ENCODE measurements at places on chromosomes 5 and 9. TPM values are rescaled to one million over a fixed set of nuclear protein-coding genes. Genes with fewer than 3 reads are reported as not detected.
A peak's percentile ranks its signal among the peaks of the same experiment; 100 is the strongest.

The PCDHB6 gene
- 0.70 TPM for total RNA-seq

- DNase-seq = no peak
Observed at GRCh38 chr5:10768328-10768899, 7.4 kb upstream of the DAP start.

GRCh38 chr5:52077941-52078815 lies 694.9 kb downstream of the ISL1 start:
- DNase-seq = no peak

The OR2K2 gene
- total RNA-seq = not detected

- DNase-seq = no peak
Observed at GRCh38 chr5:124352312-124352711, 394.1 kb downstream of the ZNF608 start.

- DNase-seq = no peak
Observed at GRCh38 chr5:103428923-103429322, 133.7 kb downstream of the NUDT12 start.

The CNTLN gene
- total RNA-seq = 4.4 TPM

DNA sequence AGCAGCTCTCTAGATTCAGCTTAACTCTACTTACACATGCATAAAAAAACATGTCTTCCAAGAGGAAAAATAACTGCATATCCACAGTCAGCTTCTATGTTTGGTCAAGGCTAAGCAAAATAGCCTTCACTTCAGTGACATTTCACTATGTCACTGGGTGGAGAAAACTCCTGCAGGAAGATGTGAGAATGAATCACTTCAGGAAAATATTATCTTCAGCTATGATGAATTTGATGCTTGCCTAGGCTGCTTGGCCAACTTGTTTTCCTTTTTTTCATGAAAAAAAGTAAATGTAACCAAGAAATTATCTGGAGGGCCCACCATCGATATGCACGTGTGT lies 143.0 kb upstream of the ZNF608 start:
- DNase-seq = no peak

DNA sequence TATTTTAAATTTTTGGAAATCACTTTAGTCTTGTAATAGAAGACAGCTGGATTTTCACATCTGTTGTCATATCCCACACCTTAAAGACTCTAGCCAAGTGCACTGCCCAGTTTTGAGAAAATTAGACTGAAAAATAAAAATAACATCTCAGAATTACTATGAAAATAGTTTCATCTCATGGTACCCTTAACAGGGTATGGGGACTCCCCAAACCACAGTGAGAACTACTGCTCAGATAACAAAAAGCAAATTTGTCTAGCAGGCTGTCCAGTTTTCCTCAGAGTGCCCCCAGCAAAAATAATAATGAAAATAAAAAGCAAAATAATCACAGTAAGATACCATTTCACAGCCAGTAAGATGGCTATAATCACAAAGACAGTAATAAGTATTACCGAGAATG lies 6.5 kb downstream of the UBQLN1 start:
- DNase-seq = no peak

DNA sequence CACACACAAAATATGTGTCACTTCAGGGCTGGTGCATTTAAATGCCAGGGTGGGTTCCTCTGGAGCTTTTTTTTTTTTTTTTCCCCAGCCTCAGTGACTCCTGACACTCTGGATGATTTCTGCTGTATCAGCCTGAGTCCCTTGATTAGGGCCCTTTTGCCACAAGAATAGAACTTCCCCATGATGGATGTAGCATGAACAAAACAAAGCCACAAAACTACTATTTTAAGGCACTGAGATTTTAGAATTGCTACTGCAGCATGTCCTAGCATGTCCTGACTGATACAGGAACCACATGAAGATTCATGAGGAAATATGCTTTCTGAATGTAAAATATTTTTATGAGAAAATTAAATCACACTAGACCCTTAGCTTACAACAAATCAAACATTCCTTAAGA lies 13.9 kb upstream of the ADGRD2 start:
- DNase-seq = no peak

DNA sequence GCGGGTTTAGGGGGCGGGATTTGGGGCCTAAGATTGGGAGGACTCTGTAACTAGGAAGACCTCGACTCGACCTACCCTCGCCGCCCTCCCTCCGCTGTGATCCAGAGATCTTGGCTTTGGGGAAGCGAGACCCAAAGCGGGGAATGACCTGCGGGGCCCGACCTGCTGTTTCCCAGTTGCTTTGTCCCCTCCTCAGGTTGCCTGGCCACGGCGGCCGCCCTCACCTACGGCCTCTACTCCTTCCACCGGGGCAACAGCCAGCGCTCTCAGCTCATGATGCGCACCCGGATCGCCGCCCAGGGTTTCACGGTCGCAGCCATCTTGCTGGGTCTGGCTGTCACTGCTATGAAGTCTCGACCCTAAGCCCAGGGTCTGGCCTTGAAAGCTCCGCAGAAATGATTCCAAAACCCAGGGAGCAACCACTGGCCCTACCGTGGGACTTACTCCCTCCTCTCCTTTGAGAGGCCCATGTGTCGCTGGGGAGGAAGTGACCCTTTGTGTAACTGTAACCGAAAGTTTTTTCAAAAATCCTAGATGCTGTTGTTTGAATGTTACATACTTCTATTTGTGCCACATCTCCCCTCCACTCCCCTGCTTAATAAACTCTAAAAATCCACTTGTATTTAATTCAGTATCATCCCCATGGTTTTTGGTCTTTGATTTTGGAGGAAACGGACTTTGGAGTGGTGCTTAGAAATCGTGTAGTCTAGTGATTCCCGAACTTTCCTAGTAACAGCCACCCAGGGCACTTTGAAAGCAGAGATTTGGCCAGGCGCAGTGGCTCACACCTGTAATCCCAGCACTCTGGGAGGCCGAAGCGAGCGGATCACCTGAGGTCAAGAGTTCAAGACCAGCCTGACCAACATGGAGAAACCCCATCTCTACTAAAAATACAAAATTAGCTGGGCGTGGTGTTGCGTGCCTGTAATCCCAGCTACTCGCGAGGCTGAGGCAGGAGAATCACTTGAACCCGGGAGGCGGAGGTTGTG lies 878 bp downstream of the HIGD2A start:
- no peak for DNase-seq

GRCh38 chr9:75369989-75370388 lies 281.7 kb downstream of the OSTF1 start:
- no peak for DNase-seq

GRCh38 chr5:124139477-124139876 lies 607.0 kb downstream of the ZNF608 start:
- DNase-seq = no peak

GRCh38 chr5:10453545-10453944 lies 11.9 kb downstream of the ROPN1L start:
- DNase-seq = peak; percentile 36

- no peak for DNase-seq
Observed at GRCh38 chr9:122179054-122179689, 19.5 kb downstream of the MORN5 start.

GRCh38 chr9:91905991-91906469 lies 44.0 kb downstream of the ROR2 start:
- no peak for DNase-seq

GRCh38 chr9:18516965-18517364 lies 43.0 kb downstream of the ADAMTSL1 start:
- no peak for DNase-seq

The PCDHGB2 gene
- total RNA-seq = 1.4 TPM

DNA sequence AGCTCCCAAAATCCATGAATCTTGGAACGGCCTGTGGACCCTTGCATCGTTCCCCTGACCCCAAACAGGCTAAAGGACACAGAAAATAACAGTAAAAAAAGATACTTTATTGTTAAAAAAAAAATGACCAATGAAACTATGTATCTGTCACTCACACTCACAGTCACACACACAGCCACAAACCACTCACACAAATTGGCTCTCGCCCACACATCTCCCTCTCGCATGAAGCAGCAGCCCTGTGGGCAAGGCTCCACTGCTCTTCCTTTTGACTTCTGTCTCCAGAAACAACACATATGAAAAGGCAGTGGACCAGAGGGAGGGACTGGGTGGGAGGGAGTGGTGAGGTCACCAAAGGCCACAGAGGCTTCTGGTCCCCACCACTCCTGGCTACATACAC lies 56.6 kb downstream of the SLC36A1 start:
- no peak for DNase-seq

GRCh38 chr5:145855763-145856267 lies 17.0 kb downstream of the GRXCR2 start:
- no peak for DNase-seq

The PCDHB16 gene
- 3.2 TPM for total RNA-seq

The CAMK2A gene
- total RNA-seq = 1.6 TPM

The MEGF9 gene
- total RNA-seq = 12.1 TPM

The AMBP gene
- not detected for total RNA-seq

- DNase-seq = no peak
Observed at GRCh38 chr9:27385606-27386322, 88.8 kb upstream of the EQTN start.

The ISL1 gene
- 5.4 TPM for total RNA-seq

The CTXN3 gene
- total RNA-seq = not detected

The VCAN gene
- 542 TPM for total RNA-seq

GRCh38 chr5:75716715-75717081 lies 539 bp downstream of the POC5 start:
- DNase-seq = no peak

- no peak for DNase-seq
Observed at GRCh38 chr5:141360685-141361084, 891 bp downstream of the PCDHGB2 start.

The GLT6D1 gene
- not detected for total RNA-seq

DNA sequence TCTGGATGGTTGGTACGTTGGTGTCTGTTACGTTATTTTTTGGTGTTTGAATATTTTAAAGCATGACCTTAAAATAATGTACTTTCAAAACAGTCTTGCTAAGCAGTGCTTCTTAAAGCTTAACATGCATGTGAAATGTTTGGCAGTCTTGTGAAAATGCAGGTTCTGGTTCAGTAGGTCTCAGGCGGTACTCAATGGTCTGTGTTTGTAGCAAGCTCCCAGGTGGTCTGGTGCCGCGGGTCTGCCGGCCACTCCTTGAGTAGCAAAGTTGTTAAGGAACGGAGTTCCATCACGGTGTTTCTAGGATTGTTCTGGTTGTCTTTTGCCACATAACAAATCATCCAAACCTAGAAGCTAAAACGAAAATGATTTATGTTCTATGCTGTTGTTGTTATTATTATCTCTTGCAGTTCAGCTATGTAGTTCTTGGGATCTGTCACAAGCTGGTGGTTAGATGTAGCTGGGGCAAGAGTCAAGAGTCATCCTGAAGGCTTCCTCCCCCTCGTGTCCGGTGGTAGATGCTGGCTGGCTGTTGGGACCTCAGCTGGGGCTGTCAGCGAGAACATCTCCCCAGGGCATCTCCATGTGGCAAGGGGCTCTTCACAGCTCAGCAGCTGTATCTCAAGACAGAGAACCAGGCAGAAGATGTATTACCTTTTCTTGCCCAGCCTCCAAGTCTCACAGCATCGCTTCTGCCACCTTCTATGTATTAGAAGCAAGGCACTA lies 186.8 kb downstream of the PALM2AKAP2 start:
- DNase-seq = no peak

The PCDHB11 gene
- 2.1 TPM for total RNA-seq

The GALNT12 gene
- 1.7 TPM for total RNA-seq

DNA sequence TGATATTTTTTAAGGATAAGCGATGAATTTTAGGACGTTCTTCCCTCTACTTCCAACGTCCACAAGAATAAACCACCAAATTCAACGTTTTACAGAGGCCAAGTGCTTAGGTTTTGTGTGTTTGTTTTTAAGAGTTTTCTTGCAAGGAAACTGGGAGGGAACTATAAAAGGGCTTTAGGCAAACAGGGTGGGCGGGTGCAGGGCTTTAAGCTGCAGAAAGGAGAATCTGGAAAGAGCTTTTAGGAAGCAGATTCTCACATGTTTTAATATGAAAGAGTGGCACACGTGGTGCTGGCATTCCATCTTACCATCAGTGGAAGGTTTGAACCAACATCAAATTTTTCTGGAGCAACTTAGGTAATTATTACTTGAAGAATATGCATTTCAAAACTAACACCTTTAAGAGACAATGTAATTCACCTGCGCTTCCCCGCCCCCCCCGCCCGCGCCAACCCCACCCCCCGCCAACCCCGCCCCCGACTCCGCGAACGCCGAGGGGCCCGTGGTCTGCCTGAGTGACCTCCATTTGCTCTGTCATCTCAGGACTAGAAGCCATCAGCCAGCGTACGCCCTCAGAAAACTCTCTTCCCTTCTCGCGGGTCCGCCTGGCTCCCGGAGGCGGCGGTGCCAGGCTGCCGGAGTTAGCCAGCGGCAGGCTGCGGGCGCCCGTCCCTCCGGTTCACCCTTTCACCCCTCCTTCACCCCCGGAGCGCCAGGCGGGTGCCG lies 911 bp upstream of the PIK3R1 start:
- DNase-seq = no peak

- peak; percentile 49 for DNase-seq
Observed at GRCh38 chr5:160555971-160556631, 134.4 kb downstream of the PTTG1 start.

- DNase-seq = peak; percentile 31
Observed at GRCh38 chr5:15587916-15588315, 87.9 kb downstream of the FBXL7 start.

- peak; percentile 73 for DNase-seq
Observed at GRCh38 chr9:129412814-129413536, 207.9 kb downstream of the C9orf50 start.

GRCh38 chr9:33246269-33246860 lies 6.4 kb downstream of the SPINK4 start:
- DNase-seq = no peak

DNA sequence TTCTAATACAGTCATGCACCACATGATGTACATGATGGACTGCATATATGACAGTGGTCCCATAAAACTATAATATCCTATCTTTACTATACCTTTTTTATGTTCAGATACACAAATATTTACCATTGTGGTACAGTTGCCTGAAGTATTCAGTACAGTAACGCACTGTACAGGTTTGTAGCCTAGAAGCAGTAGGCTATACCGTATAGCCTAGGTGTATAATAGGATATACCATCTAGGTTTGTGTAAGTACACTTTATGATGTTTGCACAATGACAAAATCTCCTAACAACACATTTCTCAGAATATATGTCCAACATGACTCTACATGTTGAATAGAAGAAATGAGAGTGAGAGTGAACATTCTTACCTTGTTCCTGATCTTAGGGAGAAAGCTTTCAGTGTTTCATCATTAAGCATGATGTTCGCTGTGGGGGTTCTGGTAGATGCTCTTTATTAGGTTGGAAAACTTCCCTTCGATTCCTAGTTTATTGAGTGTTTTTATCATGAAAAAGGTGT lies 31.8 kb downstream of the AMBP start:
- no peak for DNase-seq

- DNase-seq = peak; percentile 31
Observed at GRCh38 chr5:138760448-138761110, 7.4 kb downstream of the CTNNA1 start.

The RNF208 gene
- total RNA-seq = 4.9 TPM

GRCh38 chr9:2208991-2209390 lies 193.8 kb downstream of the SMARCA2 start:
- DNase-seq = no peak

The GRIA1 gene
- total RNA-seq = 4.2 TPM
